NCI-H510A treated with DMSO at 0.1 percent for 48 hours (cell line): ENCODE measurements at places on chromosomes 5 and 9.

- DNase-seq = no peak
Observed at GRCh38 chr5:71892641-71893365, 173.7 kb downstream of the CARTPT start.

DNA sequence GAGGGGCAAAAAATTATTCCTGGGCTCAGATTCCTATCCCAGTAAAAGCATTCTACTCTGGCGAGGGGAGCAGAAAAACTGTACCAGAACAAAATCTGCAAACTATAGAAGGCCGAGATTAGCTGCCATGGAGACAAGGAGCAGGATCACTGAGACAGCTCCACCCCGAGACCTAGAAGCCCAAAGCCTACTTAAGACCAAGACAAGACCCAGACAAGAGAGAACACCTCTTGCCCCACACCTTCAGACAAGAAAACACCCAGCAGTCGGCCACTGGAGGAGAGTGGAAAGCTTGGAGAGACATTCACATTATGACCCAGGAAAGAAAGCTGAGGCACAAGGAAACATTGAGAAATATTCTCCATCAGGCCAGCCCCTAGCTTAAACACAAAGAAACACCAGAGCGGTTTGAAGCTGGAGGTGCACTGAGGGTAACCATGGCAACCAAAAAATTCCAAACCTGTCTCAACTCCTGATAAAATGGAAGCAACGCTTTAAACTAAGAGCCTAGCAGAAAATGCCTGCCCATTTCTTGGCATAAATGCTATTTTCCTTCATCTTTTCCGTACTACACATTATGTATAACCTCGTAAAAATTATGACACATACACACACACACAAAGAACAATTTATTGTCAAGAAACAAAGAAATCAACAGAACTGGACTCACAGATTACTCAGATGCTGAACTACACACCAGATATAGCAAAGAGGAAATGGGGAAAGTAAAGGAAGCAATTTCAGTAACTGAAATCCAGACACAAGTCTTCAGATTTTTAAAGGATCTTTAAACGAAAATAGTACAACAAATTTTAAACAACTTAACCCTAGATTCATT is 53.8 kb upstream of the FTMT start:
- DNase-seq = no peak

DNA sequence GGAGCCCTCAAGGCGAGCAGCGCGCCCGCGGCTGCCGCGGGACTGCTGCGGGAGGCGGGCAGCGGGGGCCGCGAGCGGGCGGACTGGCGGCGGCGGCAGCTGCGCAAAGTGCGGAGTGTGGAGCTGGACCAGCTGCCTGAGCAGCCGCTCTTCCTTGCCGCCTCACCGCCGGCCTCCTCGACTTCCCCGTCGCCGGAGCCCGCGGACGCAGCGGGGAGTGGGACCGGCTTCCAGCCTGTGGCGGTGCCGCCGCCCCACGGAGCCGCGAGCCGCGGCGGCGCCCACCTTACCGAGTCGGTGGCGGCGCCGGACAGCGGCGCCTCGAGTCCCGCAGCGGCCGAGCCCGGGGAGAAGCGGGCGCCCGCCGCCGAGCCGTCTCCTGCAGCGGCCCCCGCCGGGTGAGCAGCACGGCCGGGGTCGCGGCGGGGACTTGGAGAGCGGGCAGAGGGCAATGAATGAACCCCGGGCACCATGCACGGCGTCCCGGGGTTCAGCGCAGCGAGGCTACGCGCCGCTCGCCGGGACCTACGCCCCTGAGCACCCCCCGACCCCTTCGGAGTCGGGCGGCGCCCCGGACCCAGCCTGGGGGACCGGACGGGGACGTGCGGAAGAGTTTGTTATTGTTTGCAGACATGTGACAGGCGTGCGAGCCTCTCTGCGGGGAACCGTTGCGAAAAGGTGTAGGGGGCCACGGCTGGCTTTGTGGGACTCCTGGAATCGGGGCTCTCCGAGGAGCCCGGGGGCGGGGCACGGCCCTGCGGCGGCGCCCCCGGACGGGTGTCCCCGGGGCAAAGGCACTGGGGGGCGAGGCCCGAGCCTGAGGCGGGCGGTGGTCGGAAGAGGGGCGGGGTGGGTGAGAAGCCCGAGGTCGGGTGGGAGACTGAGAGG is 553 bp downstream of the MAP3K1 start:
- no peak for DNase-seq

DNA sequence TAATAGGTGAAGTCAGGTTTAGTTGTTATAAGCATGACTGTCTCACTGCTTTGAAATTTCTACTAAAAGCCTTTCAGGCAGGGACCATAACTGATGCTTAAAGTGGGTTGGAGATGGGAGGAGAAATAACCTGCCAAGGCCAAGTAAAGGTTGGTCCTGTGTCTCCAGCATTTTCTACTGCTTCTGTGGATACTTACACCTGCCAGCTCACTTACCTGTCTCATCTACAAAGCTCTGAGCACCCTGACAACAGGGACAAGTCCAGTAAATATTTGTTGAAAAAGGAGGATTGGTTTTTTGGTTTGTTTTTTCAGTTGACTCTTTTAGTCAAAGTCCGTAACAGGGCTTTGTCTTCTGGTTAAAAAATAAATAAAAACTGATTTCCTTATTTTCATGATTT is 38.6 kb downstream of the GRAMD2B start:
- DNase-seq = no peak

DNA sequence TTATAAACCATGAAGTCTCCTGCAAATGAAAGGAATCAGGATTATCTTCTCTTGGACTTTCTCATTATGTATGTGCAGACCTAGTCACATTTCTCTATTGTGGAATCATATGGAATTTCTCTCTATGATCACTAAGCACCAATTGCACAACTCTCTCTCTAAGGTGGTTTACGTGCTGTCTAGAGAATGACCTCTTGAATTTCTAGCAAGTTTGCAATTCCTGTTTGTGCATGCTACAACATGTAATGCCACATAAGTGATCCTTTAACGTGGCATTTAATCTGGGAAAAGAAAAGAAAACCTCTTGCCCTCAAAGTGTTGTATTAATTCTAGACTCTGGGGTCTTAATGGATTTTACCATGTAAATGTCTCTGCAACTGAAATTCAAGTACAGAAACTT is 5.0 kb upstream of the PPP2R2B start:
- DNase-seq = no peak

DNA sequence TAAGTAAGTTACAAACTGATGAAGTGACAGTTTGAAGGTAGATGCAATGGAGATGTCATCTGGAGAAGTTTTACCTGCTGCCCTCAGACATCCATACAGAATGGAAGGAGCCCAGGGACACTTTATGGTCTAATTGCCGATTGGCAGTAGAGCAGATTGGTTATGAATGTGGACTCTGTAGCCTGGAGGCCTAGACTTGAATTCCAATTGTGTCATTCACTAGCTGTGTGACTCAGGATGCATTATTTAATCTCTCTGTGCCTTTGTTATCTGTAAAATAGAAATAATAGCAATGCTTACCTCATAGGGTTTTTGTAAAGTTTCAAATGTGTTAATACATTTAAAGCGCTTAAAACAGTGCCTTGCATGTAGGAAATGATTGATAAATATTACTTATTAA is 5.2 kb upstream of the TCERG1 start:
- no peak for DNase-seq

DNA sequence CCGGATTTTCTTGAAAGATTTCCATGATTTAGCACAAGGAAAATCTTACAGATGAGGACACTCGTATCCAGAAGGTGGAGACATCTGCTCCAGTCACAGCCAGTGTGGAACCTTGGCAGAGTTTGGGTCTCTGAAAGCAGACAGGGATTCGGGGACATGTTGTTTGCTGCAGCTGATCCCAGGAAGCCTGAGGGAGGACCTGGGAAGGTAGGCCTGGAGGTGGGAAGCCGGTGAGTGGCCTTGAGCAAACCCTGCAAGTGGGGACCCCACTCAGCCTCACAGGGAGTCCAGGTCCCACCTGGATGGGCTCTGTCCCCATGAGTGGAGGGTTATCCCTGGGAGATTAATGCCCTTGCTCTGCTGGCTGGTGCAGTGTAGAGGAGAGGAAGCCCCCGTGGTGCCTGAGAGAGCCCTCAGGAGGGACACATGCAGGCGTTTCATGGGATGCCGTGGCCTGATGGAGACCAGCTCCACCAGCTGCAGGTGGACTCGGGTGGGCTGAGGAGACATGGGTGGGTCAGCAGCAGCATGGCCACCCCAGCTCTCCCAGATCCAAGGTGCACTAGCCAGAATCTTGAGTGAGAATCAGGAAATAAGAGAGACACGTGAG is 7.8 kb downstream of the MRPS2 start:
- no peak for DNase-seq

GRCh38 chr5:57662991-57663390 is 180.4 kb upstream of the ACTBL2 start:
- no peak for DNase-seq

- peak; percentile 93 for DNase-seq
Observed at GRCh38 chr9:129177791-129178567, at the start of gene IER5L. TSS of gene IER5L (minus strand) at chr9:129178261. CDS start at chr9:129178052, 209 bp downstream.

- DNase-seq = no peak
Observed at GRCh38 chr5:158272409-158272808, 413.5 kb upstream of the CLINT1 start.

DNA sequence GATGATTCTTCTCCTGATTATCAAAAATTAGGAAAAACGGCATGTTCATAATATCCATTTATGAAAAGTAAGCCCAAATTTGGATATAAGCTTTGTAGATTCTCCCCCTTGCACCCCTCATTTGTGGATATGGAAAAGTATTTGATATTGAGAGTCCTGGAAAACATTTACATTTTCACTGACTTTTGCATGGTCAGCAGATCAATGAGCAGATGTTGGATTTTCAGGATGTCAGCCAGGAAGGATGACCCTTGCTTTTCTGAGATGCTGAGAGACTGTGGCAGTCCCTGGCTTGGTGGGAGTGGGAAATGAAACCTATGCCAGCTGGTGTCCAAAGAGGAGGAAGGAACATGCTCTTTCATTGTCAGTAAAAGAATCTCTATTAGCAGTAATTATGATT is 410.8 kb downstream of the DMAC1 start:
- no peak for DNase-seq

DNA sequence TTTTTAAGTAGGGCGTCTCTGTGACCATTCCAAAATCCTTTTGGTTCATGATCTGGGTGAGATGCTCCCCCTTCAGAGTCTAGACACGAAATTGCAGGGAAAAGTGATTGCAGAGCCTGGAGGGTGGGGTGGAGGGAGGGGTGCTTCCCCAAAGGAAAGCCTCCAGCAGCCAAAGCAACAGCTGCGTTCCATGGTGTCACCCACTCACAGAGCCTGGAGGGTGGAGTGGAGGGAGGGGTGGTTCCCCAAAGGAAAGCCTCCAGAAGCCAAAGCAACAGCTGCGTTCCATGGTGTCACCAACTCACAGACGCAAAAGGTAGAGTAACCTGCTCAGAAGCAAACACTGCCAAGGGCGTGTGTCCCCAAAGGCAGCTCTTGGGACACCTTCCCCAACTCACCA is 22.6 kb downstream of the SLC6A18 start:
- no peak for DNase-seq

- no peak for DNase-seq
Observed at GRCh38 chr5:69300537-69301203, 31.9 kb downstream of the CCDC125 start.

DNA sequence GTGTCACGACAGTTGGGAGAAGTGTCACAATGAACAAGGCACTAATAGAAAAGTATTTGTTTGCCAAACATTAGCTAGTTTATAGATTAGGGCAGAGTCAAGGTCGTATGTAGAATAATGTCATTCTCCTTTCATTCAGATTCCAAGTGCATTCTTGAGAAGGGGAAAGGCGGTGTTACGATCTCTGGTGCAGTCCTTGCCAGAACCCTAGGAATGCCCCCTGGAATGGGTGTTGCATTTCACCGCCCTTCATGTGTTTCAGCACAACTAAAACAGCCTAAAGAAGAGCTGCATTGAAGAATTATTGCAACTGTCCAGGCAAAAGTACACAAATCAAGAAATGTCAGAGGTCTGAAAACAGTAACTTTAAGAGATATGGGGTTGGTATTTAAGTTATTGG is 721.0 kb upstream of the WWC1 start:
- no peak for DNase-seq

- no peak for DNase-seq
Observed at GRCh38 chr5:31470608-31471007, 61.3 kb downstream of the DROSHA start.

DNA sequence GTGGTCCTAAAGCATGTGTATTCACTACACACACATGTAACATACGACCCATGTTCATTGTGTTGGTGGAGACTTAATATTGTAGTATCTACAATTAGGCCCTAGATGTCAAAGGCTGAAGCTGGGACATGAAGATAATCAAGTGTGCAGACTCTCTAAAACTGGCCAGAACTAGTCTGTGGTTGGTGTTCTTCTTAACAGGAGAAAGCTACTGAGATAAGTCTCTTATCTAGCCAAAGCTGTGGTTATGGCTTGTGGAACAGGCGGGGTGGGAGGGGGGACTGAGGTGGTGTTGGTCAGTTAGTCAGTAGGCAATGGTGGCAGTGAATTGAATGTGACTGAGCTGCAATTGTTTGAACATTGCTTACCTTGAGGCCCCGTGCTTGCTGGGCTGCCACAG is 112.7 kb upstream of the SLC24A2 start:
- no peak for DNase-seq

DNA sequence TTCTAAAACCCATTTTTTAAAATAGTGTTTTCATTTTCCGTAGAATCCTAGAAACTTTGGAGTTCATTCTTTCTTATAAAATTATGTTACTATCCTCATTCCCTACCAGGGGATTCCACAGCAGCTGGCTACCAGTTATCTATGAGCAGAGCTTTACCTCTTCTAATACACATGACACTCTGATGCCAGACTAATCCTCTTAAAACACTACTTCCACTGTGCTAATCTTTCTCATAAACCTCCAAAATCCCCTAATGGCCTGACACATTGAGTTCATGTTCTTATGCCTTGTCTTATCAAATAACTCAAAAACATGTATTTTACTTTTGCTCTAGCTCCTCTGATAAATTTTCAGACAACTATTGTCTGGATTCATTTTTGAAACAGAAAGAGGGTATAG is 633.6 kb upstream of the FTMT start:
- DNase-seq = no peak

DNA sequence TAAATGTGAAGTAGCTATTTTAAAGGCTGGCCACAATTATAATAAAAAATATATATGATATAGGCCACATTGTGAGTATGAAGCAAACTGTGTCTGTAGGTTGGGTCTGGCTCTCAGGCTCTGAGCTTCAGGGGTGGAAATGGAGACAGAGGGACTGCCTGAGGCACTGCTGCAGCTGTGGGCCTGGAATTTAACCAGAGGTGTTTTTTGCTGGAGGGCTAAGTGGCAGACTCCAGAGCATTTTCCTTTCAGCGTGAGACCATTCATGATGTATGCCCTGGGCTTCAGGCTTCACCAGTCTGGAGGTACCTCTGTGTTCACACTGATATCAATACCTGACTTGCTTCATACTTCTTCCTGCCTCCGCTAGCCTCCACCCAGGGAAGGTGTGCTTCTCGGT is 64.9 kb upstream of the IL12B start:
- no peak for DNase-seq

GRCh38 chr5:141902015-141902814 is 21.5 kb upstream of the DELE1 start:
- DNase-seq = no peak
